ENCODE measurements at places on chromosomes 7 and 10.

GRCh38 chr7:157817944-157818700, 481.3 kb downstream of the DNAJB6 start:
- DNase-seq: no peak

GRCh38 chr7:101998906-101999240, 181.4 kb downstream of the CUX1 start:
- DNase-seq: no peak

DNA sequence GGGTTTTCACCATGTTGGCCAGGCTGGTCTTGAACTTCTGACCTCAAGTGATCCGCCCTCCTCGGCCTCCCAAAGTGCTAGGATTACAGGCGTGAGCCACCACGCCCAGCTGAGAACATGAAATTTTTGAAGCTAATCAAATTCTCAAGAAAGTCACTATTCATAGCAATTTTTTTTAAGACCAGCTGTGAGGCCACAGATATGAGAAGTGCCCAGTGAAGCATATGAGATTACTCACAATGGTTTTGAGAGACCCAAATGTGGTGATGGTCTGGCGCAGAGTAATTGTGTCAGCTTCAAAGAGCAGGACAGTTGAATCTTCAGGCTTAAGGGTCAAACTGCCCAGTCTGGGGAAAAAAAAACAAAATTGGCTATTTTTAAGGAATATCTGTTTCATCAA, 16.2 kb downstream of the NCOA4 start:
- DNase-seq: no peak

DNA sequence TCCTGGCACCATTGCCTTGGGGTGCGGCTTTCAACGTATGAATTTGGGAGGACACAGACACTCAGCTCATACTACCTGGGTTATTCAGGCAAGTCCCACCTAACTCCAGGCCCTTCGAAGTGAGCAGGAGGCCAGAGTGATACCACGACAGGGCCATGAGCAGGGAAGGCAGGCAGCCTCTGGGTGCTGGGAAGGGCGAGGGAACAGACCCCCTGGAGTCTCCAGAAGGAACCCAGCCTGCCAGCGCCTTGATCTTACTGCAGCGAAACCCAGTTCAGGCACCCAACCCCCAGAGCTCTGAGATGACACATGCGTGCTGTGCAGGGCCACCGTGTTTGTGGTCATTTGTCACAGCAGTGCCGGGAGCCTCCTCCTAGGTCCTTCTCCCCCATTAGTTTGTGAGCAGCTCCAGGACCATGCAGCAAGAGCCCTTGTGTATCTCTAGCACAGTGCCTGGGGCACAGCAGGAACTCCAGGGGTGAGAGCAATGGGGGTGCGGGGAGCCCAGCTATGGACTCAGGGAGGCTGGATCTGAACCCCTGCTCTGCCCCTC, 7.7 kb upstream of the INSIG1 start:
- DNase-seq: no peak

DNA sequence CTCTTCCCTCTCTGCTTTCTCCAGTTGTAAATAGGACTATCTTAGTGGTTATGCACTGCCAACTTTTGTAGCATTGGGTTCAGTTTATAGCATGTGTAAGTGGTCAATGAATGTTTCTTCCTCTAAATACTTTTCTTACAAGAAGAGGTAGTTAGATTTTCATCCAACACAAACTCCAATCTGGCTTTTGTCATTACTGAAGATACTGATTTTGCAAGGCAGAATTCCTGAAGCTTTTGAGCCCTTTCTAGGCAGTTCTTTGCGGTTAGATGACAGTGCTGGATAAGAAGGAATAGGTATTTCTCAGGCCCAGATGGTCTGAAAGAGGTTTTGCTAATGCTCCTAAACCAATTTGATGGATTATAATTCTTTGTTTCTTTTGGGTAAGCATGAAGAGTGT, 60.5 kb downstream of the BICC1 start:
- no peak for DNase-seq

DNA sequence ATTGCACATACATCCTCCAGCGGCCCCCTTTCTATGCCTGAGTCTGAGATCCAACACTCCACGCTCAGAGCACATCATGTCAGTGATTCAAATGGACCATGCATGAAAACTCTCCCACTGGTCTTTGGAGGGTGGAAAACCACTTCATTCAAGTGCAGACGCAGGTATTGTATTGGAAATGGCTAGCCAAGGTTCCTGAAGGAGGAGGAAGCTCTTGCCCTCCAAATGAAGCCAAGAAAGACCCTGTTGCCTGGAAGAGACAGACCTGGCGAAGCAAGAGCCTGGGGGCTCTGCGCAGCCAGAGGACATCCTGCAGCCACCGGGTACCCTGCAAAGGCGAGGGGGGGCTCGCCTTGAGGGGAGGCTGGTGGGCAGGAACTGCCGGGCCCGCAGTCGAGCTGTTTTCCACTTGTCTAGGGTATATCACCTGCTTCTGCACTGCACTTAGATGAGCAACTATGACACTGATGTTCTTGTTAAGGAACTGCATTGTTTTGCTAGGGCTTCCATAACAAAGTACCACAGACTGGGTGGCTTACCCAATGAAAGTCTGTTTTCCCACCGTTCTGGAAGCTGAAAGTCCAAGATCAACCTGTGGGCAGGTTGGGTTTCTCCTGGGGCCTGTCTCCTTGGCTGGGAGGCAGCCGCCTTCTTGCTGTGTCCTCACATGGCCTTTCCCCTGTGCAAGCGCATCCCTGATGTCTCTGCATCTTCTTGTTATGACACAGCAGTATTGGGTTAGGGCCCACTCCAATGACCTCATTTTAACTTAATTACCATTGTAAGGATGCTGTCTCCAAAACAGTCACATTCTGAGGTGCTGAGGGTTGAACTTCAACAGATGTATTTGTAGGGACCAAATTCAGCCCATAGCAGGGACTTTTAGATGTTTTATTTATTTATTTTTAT, 233.4 kb downstream of the ARHGAP12 start:
- no peak for DNase-seq

DNA sequence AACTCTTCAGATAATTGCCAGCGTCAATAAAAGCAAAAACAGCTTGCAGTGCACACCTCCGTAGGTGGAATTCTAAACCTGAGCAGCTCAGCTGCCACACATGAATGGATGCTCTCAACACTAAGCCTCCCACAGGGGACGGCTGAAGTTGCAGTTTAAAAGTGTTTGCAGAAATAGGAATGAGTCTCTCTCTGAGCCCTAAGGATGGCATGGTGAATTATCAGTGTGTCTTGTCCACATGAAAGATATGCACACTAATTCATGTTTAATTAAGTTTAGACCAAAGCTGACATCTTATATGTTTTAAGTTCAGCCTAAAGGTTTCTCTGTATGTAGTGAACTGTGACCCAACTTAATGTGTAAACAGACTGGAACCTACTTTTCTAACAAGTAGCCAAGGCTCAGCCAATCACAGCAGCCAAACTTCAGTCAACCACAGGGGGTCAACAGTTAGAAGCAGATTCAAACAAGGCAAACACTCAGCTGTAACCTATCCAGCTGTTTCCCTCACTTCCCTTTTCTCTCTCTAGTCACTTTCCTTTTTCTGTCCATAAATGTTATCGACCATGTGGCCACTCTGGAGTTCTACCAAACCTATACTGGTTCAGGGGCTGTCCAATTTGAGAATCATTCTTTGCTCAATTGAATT, 38.1 kb downstream of the CTTNBP2 start:
- DNase-seq: no peak

DNA sequence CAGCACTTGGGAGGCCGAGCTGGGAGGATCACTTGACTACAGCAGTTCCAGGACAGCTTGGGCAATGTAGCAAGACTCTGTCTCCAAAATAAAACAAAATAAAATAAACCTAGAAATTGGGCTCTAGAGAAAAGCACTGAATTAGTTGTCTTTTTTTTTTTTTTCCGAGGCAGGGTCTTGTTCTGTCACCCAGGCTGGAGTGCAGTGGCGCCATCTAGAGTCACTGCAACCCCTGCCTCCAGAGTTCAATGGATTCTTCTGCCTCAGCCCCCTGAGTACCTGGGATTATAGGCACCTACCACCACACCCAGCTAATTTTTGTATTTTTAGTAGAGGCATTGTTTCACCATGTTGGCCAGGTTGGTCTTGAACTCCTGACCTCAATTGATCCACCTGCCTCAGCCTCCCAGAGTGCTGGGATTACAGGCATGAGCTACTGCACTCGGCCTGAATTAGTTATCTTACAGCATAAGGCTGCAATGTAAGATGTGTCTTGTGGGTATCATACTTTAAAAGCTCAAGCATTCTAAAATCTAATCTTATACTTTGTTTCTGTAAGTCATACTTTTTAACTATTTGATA, 12.8 kb downstream of the MEIG1 start:
- DNase-seq: no peak

- peak; percentile 62 for DNase-seq
Observed at GRCh38 chr10:88389456-88389855, 193.7 kb downstream of the RNLS start.

GRCh38 chr7:92904244-92905131, 68.1 kb upstream of the CDK6 start:
- peak; percentile 80 for DNase-seq

DNA sequence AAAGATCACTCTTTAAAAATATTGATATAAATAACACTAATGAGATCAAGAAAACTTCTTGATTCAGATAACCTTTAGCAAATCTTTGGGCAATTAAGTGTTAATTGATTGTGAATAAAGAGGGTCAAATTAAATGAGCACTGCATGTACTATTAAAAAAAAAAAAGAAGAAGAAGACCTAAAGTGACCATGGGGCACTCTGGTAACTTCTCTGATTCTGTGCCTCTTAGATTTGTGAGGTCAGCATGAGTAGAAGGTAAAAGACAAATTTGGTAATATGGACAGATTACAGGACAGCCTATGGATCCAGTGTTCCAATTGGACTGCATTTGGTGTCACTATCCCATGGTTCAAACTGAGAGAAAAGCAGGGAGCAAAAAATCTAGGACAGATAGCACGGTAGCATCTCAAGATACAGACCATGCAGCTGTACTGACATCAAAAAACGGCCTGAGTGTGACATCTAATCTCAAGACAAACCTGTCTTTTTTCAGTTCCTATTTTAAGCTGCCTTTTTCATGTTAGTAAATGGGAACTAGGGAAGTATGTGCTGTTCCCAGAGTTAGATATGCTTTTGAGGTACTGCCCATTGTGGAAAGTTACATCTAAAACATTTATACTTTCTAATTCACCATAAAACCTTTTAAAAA, 128.0 kb downstream of the KCND2 start:
- no peak for DNase-seq
